ENCODE measurements at places on chromosomes 6 and 20.

DNA sequence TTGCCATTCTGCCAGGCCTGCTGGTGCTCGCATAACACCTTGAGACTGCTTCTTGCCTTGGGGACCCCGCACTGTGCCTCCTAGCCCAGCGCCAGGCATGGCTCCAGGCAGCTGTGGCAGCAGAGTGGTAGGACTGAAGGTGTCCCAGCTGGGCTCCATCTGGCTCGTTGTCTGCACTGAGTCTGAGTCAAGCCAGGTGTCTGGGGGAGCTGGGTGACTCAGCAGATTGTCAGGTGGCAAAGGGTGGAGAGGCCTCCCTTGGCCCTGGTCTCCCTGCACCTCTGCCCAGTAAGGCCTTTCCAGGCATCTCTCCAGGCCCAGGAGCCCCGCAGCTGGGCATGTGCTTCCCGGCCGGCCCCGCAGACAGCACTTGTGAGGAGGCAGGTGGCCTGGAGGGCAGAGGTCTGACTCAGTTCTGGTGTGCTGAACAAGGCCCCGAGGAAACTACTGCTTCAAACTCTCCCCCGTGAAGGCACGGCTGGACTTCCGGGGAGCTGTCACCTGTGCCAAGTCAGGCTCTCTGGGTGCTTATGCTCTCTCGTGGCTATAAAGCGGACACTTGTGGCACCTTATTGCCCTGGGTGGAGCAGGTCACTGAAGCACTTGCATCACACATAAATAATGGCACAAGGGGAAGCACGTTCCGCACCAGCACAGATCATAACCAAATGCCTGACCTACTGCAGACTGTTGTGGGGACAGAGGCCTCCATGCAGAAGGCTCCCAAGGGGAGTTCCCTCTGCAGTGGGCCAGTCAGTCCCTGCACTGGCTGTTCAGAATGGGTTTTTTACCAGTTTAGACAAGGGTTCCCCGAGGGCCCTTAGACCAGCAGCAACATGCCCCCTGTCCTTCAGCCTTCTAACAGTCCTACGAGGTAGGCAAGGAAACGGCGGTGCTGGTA is 27.5 kb downstream of the FOXC1 start:
- no peak for DNase-seq

DNA sequence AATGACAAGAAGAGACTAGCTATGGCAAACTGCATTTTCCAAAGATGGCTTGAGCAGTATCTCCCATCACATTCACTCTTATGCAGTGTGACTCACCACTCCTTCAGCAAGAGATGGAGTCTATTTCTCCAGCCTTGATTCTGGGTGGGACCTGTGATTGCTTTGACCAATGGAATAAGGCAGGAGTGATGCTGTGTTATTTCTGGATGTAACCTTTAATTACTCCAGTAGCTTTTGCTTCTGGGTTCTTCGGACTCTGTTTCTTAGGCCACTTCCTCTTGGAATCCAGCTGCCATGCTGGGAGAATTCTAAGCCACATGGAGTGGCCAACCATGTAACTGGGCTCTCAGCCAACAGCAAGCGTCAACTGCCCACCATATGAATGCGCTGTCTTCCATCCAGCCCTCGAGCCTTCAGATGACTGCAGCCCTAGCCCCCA is 50.7 kb downstream of the TGM2 start:
- DNase-seq, result no peak

- DNase-seq, result no peak
These were observed 247.8 kb downstream of the PRL start for GRCh38 chr6:22049002-22049401.

DNA sequence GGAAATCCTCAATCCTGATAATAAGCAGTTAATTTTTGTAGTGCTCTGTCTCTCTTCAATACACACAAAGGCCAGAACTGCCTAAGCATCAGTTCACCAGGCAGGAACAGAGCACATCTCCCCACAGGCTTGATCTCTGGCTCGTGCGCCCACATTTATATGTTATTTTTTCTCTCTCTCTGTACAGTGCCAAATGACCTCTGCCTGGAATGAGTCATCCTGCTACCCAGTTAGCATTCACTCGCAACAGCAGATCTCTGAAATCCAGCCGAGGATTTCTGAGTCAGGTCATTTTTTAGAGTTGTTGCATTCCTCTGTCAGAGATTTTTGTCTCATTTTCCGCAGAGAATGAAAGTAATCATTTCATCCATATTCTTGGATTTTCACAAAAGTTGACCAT is 107.1 kb downstream of the COL12A1 start:
- DNase-seq, result no peak

GRCh38 chr20:44411020-44411756 is 55.7 kb downstream of the HNF4A start:
- DNase-seq, result no peak

GRCh38 chr20:34089655-34090345 is 22.2 kb downstream of the EIF2S2 start:
- DNase-seq, result no peak

DNA sequence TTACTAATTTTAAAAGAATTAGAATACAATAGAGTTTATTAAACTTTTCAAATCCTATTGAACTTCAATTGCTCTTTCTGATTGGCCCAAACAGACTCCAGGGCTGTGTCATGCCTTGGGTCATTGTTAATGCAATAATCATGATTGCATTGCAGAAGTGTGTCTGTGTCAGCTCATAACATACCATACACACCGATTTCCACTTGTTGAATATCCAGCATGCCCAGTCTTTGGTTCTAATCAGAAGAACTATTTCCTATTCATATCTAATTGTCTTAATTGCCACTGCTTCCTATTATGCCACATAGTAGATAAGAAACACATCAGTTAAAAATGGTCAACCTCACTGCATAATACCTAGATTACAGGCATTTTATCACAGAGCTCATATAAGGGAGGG is 106.1 kb upstream of the JAG1 start:
- DNase-seq, result no peak

Data from stimulated activated CD4-positive, alpha-beta T cell treated with anti-CD3 and anti-CD28 coated beads, Interleukin-15, amount 100 ng/mL, for 48 hours (primary cell).